NCI-H146 (cell line): ENCODE measurements at places on chromosomes 1 and 21.

- no peak for DNase-seq
Observed at GRCh38 chr1:45879885-45880598, 76.6 kb downstream of the MAST2 start.

GRCh38 chr1:94935034-94935433 is 8.1 kb upstream of the CNN3 start:
- no peak for DNase-seq

DNA sequence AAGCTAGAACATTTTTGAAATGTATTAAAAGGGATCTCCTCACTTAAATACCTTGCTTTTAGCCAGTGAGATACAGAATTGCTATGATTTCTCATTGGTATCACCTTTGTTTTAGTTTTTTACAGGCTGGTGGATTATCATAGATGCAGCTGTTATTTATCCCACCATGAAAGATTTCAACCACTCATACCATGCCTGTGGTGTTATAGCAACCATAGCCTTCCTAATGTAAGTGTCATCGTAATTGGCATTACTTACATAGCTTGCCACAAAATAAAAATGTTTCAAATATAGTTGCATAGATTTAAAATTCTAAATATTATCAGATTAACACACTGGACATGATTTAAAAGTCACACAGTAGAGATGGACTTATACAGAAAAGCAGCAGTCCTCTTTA is 4.7 kb downstream of the TMEM50A start:
- DNase-seq, result no peak

GRCh38 chr21:44947111-44947929 is 7.5 kb downstream of the SLX9 start:
- DNase-seq, result no peak

DNA sequence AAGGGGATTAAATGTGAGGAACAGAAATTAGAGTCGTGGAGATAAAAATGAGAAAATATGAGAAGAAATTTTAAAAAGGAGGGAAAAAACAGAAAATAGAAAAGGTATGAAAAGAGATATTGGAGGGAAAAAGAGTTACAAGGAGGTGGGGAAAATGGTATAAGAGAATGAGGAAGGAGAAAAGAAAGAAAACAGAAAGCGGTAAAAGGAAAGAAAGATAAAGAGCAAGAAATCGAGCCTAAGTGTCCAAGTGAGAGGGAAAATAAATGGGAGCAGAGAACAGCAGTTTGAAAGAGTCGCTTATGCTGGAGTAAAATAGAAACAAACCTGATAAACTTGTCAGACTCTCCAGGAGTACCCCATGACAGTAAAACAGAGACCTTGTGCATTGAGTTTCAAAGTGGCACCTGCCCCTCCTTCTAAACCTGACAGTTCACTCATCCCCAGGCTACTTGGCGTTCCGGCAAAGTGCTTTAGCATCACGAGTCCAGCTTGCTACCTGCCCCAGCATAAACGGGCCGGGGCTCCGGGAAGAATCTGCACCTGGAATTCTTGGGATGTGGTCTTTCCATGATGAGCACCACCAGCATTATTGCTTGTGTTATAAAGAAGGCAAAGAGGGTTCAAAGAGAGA is 585 bp downstream of the NEGR1 start:
- peak; percentile 67 for DNase-seq

DNA sequence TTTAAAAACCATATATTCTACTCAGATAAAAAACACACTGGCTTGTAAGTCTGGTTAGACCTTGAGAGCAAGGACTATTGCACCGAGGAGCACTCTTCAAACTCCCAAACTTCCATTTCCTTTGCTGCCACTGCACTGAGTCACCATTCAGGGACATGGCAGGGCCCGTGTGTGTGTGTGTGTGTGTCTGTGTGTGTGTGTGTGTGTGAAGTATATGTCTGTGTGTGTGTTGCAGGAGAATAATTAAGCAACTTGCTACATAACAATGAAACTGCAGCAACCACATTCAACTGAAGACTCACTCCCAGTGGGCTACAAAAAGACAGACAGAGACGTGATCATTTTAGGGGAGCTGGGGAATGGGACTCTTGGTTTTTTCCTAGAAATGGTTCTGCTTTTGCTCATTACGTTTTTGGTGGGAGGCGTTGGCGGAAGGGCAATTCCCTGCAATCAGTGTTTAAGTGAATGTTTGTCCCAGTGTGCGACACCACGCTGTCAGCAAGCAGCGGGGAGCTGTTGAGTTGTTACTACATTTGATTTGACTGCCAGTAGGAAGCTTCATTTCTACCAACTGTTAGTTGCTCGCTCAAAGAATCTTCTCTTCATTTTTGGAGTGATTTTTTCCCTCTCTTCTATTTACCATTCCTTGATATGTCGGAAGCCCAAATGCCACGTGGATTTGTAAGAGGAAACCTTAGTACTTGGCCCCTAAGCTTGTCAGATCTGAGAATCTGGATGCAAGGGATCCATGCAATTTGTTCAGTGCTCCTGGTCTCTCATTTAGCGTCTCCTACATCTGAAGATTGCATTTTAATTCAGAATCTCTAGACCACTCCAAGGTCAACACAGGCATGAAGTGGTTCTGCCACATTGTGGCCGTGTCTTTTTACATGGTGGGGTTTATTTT is 36.1 kb downstream of the ESRRG start:
- peak; percentile 18 for DNase-seq

- no peak for DNase-seq
Observed at GRCh38 chr1:101728029-101728428, 268.7 kb downstream of the OLFM3 start.

- DNase-seq, result peak; percentile 38
Observed at GRCh38 chr1:34928699-34929496, 552 bp downstream of the DLGAP3 start.
